ENCODE measurements at places on chromosomes 7 and 10.

GRCh38 chr10:78541481-78542140, 507.9 kb downstream of the RPS24 start:
- DNase-seq = no peak

DNA sequence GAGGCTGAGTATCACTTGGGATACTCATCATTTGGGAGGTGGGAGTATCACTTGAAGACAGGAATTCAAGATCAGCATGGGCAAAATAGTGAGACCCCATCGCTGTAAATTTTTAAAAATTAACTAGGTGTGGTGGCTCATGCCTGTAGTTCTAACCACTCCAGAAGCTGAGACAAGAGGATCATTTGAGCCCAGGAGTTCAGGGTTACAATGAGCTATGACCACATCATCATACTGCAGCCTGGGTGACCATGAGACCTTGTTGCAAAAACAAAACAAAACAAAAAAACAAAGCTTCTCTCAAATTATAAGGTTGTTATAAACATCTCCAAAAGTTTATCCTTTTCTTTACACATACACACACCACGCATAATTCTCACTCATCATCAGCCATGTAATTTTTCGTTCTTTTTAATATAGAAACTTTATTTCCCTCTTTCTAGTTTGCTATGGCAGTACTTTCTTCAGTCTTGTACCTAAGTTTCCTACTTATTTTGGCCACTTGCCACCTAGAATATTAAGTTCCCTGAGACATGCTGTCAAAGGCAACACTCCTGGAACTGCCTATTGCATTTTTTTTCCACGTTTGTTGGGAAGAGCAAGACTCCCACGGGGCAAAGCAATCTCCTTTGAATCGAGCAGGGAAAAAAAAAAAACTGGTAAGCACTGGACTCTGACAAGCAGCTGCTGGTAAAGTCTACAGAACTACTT, 37.1 kb downstream of the SKIDA1 start:
- no peak for DNase-seq

DNA sequence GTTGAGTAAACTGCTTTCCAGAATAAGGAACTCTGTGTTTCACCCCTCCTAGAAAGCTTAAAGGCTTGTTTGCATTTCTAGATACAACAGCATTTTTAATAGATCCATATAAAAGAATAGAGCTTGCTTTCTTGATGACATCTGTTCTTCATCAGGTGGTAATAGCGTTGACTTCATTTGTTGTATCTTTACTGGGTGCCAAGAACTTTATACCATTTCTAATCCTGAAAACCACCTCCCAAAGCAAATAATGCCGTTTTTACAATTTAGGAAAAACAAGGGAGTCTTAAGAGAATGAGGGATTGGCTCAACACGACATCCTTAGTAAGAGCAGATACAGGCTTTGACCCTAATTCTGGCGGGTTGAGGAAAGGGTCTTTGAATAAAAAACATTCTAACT, 993.4 kb downstream of the TYW1 start:
- DNase-seq = no peak

DNA sequence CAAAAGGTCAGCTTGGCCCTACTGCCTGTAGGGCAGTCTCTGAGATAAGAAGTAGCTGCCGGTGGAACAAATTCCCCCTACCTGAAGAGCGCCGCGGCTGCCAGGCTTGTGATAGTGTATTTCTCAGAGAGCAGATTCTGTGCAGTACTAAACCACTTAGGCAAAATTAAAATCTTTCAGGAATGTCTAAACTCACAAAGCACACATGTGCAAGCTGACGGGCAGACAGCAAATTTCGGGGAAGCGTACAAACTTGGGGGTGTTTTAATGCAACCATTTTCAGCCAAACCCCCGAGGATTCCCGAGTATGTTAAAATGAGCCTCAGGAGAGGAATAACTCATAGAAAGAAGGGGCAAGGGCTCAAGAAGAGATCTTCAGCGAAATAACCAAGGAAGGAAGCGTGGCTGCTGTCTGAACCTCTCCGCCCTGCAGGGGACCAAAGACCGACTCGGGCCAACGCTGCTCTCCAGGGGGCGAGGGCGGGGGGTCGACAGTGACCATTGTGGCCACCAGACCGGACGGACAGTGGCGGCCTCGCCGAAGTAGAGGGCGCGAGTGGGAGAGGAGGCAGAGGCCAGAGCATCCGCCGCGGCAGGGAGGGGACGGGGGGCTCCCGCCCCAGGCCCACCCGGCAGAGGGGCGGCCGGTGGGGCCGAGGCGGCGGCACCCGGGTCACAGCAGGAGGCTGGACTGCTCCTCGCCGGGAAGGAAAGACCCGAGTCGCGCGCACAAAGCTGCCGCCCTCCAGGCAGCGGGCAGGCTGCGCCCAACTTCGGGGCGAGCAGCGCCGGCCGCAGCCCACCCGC, 819 bp downstream of the HYCC1 start:
- no peak for DNase-seq

- no peak for DNase-seq
Measured at GRCh38 chr10:98340261-98340939, 72.4 kb upstream of the LOXL4 start.

- DNase-seq = no peak
Measured at GRCh38 chr10:125156196-125156595, 4.2 kb downstream of the CTBP2 start.
